Thymus (tissue), 14 donors: ENCODE measurements at places on chromosomes 1 and 21. TPM values are rescaled to one million over a fixed set of nuclear protein-coding genes. Genes with fewer than 3 reads are reported as not detected.

Gene RAD54L
- 2.6 TPM for polyA plus RNA-seq

Gene C1orf105
- polyA plus RNA-seq: 0.30 TPM

Gene PSRC1
- 5.8 TPM for polyA plus RNA-seq

Gene SERPINC1
- polyA plus RNA-seq: 0.43 TPM

Gene KRTAP13-2
- polyA plus RNA-seq: 0.80 TPM

Gene BTBD19
- 3.8 TPM for polyA plus RNA-seq

Gene FAM72B
- polyA plus RNA-seq: 3.5 TPM
